Activated T-cell treated with anti-CD3 and anti-CD28 coated beads, Interleukin-2, amount 50 U/mL, for 24 hours (primary cell): ENCODE measurements at places on chromosomes 11 and 22.

- H3K27me3 ChIP-seq: peaks cover 16% of the 10 kb centered on the region
- H3K4me1 ChIP-seq: peaks cover 24% of the 10 kb centered on the region
- peak overlapping the region; percentile 87 for H3K27ac ChIP-seq
Measured at GRCh38 chr11:69166218-69167115, 10.7 kb downstream of the SMIM38 start.

- H3K27me3 ChIP-seq: no peaks in the 10 kb centered on the region
- no peak for DNase-seq
- H3K36me3 ChIP-seq: no peaks in the 10 kb centered on the region
- no peak overlapping the region for H3K4me3 ChIP-seq
- no peaks in the 10 kb centered on the region for H3K4me1 ChIP-seq
Measured at GRCh38 chr11:66918741-66919140, 39.4 kb downstream of the PC start.

DNA sequence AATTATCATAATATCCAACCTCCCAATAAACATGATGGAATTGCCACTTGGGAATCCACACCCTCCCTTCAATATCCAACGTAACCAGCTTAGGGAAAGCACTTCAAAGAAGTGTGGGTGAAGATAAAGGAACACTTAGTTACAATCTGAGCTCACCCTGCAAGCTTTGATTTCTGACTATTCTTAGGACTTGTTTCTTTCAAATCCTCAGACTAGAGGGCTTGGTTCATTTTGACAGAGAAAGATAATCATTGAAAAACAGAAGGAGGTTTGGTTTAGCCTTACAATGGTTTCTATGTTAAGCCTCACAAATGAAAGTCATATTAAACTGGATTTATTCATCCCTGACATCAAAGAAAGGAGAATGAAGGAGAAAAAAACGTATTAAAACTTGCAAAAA lies 57.9 kb upstream of the SYT13 start:
- peaks cover 13% of the 10 kb centered on the region for H3K4me1 ChIP-seq
- H3K4me3 ChIP-seq: no peak overlapping the region
- H3K36me3 ChIP-seq: no peaks in the 10 kb centered on the region
- H3K27ac ChIP-seq: no peak overlapping the region
- H3K27me3 ChIP-seq: peaks cover 23% of the 10 kb centered on the region

- peak; percentile 100 for DNase-seq
- H3K27me3 ChIP-seq: no peaks in the 10 kb centered on the region
- peaks cover 24% of the 10 kb centered on the region for H3K4me1 ChIP-seq
- H3K4me3 ChIP-seq: peak within 1 kb of the TSS; percentile 98
Measured at GRCh38 chr22:50507991-50508884, at the start of gene NCAPH2. TSS of gene NCAPH2 (plus strand) at chr22:50508224. CDS start at chr22:50508338, 114 bp downstream.

- no peak overlapping the region for H3K4me3 ChIP-seq
- peaks cover 6% of the 10 kb centered on the region for H3K27me3 ChIP-seq
- DNase-seq: no peak
- no peaks in the 10 kb centered on the region for H3K36me3 ChIP-seq
Measured at GRCh38 chr11:2219318-2220017, 47.9 kb upstream of the TH start.

- no peak for DNase-seq
- no peak overlapping the region for H3K4me3 ChIP-seq
- H3K4me1 ChIP-seq: peaks cover 8% of the 10 kb centered on the region
- H3K27ac ChIP-seq: no peak overlapping the region
- peaks cover 4% of the 10 kb centered on the region for H3K27me3 ChIP-seq
Measured at GRCh38 chr11:128026596-128026995, 560.8 kb downstream of the ETS1 start.

GRCh38 chr11:134142536-134142935 lies 73.7 kb downstream of the JAM3 start:
- peaks cover 52% of the 10 kb centered on the region for H3K36me3 ChIP-seq
- no peak for DNase-seq
- H3K4me1 ChIP-seq: peaks cover 13% of the 10 kb centered on the region
- no peaks in the 10 kb centered on the region for H3K27me3 ChIP-seq
- no peak overlapping the region for H3K4me3 ChIP-seq

GRCh38 chr11:93832780-93833179 lies 17.6 kb downstream of the VSTM5 start:
- DNase-seq: no peak
- H3K4me1 ChIP-seq: no peaks in the 10 kb centered on the region
- H3K27ac ChIP-seq: no peak overlapping the region
- H3K4me3 ChIP-seq: no peak overlapping the region
- H3K27me3 ChIP-seq: no peaks in the 10 kb centered on the region

DNA sequence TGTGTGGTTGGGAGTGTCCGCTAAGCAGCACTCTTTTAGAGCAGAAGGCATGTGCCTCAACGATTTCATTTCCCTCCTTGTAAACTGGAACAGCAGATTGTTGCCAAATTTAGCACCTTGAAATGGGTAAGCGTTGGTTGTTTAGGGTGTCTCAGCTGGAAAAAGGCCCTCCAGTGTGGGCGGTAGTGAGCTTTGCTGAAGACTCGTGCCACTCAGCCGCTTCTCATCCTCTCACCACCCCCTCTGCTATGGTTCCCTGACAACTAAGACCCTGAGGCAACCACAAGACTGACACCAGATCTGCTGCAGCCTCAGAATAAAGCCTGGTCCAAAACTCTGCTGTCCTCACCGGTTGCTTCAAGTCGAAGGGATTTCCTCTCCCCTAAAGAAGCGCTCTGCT lies 9.9 kb upstream of the FERMT3 start:
- peak overlapping the region; percentile 70 for H3K27ac ChIP-seq
- H3K36me3 ChIP-seq: peaks cover 99% of the 10 kb centered on the region
- H3K4me1 ChIP-seq: peaks cover 31% of the 10 kb centered on the region
- H3K27me3 ChIP-seq: no peaks in the 10 kb centered on the region
- no peak for DNase-seq
- H3K4me3 ChIP-seq: no peak overlapping the region

GRCh38 chr22:49523374-49524008 lies 304.2 kb downstream of the BRD1 start:
- H3K4me1 ChIP-seq: no peaks in the 10 kb centered on the region
- H3K36me3 ChIP-seq: peaks cover 37% of the 10 kb centered on the region
- H3K27me3 ChIP-seq: no peaks in the 10 kb centered on the region
- peak; percentile 8 for DNase-seq
- no peak overlapping the region for H3K4me3 ChIP-seq

DNA sequence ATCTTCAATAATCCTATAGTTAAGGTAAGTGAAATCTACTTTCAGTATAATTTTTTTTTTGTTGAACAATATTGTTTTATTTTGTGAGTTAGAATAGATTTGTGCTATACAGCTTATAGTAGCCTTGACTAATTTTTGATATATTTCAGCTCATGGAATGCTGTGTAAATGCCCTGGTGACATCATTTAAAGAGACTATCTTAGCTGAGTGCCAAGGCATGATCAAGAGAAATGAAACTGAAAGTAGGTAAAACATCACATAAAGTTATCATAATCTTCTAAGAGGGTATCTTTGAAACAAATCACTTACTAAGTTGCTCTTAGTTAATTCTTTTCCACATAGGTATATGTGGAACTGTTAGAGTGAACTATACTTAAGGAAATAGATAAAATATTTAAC lies 51.4 kb upstream of the ACAT1 start:
- H3K4me1 ChIP-seq: peaks cover 19% of the 10 kb centered on the region
- no peak overlapping the region for H3K4me3 ChIP-seq
- no peak for DNase-seq
- H3K36me3 ChIP-seq: peaks cover 73% of the 10 kb centered on the region

DNA sequence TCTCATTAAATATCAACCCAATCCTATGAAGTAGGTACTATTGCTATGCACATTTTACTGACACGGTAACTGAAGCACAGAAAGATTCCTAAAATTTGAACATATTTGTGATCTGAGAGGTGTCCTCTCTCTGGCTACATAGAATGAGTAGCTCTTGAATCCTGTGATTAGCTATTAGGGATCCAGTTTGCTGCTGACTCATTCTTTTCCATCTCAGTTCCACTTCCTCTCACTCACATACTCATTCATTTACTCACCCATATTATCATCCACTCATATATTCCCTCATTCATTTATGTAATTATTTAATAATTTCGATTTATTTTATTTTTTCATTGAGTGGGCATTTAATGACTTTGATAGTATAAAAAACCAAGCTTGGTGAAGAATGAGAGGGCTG lies 42.7 kb downstream of the OR5B17 start:
- H3K36me3 ChIP-seq: no peaks in the 10 kb centered on the region
- no peak for DNase-seq
- H3K4me1 ChIP-seq: no peaks in the 10 kb centered on the region

GRCh38 chr22:44286646-44287045 lies 26.1 kb downstream of the SHISAL1 start:
- H3K27ac ChIP-seq: no peak overlapping the region
- no peaks in the 10 kb centered on the region for H3K36me3 ChIP-seq
- no peak overlapping the region for H3K4me3 ChIP-seq
- no peak for DNase-seq
- peaks cover 3% of the 10 kb centered on the region for H3K27me3 ChIP-seq

- no peak for DNase-seq
- peaks cover 5% of the 10 kb centered on the region for H3K27me3 ChIP-seq
- H3K4me3 ChIP-seq: peak overlapping the region; percentile 50
- peak overlapping the region; percentile 45 for H3K27ac ChIP-seq
Measured at GRCh38 chr11:68282141-68282860, 10.5 kb upstream of the C11orf24 start.
